ENCODE measurements at places on chromosomes 1 and 21. TPM values are rescaled to one million over a fixed set of nuclear protein-coding genes. Genes with fewer than 3 reads are reported as not detected.

The FCRLB gene
- polyA plus RNA-seq, result 0.87 TPM

The ACTL8 gene
- polyA plus RNA-seq, result not detected

The AVPR1B gene
- not detected for polyA plus RNA-seq

The RGS16 gene
- 0.10 TPM for polyA plus RNA-seq

DNA sequence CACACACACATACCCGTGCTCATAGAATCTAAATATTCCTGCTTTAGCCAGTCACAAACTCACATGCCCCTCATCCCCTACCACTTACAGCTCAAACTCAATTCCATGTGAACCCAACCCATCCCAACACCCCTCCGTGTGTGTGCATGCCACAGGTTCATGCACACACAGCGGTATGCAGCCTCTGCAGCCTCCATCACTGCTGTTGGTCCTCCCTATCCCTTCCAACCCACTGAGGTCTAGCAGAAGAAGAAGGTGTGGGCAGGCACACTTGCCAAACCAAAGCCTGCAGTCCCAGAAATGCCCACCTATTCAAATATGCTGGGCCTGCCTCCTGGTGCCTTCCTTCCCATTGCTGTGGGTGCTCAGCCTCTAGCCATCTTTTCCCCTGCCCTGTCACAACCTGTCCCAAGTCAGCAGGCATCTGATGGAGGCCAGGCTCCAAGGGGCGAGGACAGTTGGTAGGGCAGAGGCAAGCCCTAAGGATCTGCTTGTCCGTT, 26.2 kb downstream of the SLC2A1 start:
- DNase-seq, result no peak

DNA sequence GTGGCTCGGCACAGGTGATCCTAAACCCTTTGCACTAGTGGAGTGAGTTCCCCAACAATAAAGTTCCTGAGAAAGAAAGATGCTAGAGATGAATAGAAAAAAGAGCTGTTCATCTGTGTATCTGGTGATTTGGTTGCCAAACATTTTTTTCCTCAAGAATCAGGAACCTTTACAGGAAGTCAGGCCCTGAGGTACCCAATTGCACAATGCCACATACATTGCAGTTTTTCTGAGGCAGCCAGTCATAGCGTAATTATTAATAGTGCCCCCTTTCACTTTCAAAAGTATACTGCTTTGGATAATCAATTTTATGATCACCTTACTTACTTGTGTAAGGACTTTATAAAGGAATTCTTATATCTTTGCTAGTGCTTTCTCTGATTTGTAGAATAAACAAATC, 346.3 kb upstream of the POU3F1 start:
- DNase-seq, result no peak

DNA sequence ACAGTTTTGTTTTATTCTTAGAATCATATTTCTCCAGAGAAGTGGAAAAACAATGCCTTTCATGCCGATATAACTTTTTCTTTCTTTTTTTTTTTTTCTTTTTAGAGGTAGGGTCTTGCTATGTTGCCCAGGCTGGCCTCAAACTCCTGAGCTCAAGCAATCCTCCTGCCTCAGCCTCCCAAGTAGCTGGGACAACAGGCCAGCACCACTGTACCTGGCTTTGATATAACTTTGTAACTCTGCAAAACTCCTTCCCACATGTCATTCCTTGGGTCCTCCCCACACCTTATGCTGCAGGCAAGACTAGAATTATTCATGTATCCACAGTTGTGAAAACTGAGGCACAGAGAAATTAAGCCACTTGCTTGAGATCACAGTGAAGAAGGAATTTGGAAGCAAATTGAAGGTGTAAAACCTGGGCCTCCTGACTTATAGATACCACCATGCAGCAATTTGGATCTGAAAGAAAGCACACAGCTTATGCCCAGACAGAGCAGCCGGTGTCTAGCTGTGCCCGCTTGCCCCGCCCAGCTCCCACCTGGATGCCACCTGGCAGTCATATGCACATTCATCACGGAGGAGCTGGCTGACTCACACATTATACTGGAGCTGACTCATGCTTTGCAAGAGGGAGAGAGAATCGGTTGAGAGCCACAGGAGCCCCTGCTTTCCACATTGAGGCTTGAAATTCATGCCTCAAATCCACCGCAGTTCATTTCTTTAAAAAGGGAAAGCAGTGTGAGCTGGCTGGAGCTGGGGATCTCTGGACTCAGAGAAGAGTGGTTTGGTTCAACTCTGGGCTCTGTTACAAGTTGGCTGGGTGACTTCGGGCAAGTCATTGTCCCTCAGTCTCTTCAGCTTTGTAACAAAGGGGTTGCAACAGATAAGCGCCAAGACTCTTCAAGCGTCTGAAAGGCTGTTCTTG, 8.3 kb upstream of the SLC2A1 start:
- DNase-seq, result peak; percentile 96

DNA sequence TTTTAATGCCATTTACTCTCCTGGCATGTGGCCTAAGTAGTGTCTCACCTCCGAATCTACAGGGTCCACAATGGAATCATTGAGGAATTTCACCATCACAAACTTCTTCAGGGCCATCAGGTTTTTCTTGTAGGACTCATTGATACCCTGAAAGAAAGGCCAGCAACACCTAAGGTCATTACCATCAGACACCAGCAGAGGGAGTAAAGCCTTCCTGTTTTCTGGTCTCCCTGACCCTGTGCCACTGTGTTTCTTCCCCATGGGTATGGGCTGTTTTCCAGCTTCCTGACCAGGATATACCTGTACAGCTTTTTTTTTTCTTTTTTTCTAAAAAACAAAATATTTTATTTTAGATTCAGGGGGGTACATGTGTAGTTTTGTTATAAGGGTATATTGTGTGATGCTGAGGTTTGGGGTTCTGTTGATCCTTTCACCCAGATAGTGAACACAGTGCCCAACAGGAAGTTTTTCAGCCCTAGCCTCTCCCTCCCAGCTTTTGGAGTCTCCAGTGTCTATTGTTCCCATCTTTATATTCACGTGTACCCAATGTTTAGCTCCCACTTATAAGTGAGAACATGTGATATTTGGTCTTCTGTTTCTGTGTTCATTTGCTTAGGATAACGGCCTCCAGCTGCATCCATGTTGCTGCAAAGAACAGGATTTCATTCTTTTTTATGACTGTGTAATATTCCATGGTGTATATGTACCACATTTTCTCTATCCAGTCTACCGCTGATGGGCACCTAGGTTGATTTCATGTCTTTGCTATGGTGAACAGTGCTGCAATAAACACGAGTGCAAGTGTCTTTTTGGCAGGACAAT, 18.3 kb downstream of the PPT1 start:
- peak; percentile 48 for DNase-seq

DNA sequence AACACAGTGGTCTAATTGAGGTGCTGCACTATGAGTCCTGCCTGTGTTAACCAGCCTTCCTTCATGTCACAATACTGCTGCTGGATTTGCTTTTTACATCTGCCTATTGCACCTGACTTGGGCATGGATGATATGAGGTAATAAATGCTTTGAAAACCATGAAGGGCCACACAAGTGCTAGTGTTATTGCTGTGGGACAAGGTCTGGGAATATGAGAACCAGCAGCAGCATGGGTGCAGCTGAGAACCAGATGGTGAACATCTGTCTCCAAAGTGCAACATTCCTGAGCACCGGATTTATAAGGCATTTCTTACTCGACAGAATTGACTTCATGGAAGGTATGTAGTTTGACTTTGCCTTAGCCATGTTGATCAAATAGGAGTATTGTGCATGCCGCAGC, 16.6 kb downstream of the TRIM45 start:
- no peak for DNase-seq

- DNase-seq, result peak; percentile 25
Observed at GRCh38 chr1:2044510-2045319, 5.5 kb upstream of the PRKCZ start.

DNA sequence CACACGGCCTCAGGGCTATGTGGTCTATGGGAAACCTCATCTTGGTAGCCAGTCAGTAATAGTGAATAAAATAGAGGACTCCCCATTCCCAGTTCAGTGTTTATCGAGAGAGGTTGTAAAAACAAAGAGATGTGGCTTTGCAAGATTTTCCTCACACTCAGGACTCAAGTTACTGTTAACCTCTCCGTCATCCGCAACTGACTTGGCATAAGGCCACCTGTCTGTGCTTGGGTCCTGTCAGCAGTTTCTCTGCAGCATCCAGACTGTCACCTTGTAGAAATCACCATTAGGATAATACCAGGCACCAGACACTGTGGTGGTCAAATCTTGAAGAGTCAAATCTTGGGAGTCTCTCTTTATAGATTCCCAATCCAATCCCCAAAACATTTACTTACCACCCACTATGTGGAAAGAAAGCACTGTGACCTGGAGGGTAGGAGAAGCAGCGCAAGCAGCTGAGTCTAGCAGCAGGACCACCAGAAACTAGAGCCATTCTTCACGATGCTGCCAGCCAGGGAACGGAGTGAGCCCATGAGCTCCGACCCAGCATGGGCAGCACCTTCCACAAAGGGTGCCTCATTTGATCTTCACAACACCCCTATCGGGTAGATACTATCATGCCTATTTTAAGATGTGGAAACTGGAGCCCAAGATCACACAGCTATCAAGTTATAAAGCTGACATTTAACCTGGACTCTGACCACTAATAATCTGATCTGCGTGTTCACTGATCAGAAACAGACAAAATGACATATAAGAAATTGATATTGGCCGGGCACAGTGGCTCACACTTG, 5.6 kb upstream of the GPR25 start:
- DNase-seq, result no peak

GRCh38 chr1:200363264-200363933, 46.4 kb downstream of the ZNF281 start:
- DNase-seq, result no peak

GRCh38 chr1:248733566-248733965, 22.0 kb downstream of the LYPD8 start:
- DNase-seq, result no peak

- DNase-seq, result no peak
Observed at GRCh38 chr1:170864876-170865538, 70.3 kb upstream of the MROH9 start.
